Stimulated activated CD4-positive, alpha-beta T cell treated with anti-CD3 and anti-CD28 coated beads, Interleukin-2, amount 100 ng/mL, for 4 hours (primary cell): ENCODE measurements at places on chromosomes 1 and 21.

- DNase-seq, result no peak
Observed at GRCh38 chr1:6180268-6180706, at the start of gene CHD5. TSS of gene CHD5 (minus strand) at chr1:6180321. CDS start at chr1:6180023, 298 bp downstream.

DNA sequence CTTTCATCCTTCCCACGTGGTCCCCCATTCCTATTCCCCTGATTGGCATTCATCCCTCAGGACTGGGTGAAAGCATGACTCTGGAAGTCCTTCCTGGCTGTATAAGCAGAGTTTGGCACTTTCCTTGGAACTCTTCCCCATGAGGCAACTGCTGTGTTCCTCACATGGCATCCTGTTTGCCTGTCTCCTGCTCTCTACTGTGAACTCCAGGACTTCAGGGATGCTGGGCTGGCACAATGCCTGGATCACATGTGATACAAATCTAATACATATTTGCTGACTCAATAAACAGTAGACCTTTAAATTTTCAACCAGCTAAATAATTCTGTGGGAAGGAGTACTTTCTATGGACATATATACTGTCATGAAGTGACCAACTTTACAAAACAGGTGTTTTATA lies 46.8 kb upstream of the EDEM3 start:
- DNase-seq, result no peak

DNA sequence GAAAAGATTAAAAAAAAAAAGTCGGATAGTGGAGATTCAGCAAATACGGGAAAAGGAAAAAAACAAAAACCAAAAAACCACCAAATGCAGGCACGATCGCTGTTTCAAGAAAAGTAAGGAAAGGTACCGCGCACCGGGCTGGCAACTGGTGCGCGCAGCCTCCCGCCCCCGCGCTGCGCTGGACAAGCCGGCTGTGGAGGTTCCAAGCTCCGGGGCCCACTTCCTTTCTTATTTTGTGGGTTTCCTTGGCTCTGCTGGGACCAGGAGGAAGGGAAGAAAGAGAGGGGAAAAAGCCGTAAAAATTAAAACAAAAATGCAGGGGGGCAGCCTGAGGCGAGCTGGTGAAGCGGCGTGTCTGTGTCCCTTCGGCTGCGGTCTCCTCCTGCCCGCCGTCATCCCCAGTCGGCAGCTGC lies 233 bp downstream of the ADAMTS5 start:
- no peak for DNase-seq

DNA sequence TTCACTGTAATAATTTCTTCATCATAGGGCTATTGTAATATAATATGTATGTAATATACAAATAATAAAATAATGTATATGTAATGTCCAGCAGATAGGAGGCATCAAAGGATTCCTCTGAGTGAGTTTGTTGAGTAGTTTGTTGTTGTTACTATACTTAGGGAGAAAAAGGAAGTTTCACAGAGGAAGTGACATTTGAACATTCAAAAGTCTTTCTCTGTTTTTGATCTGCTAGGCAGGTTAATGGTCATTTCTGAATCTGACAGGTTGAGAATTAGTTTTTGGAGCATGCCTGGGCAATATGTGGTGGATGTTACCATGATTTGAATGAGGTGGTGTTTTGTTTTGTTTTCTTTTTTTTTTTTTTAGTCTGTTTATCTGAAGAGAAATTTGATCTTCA lies 102.1 kb downstream of the NRDC start:
- no peak for DNase-seq
